ENCODE measurements at places on chromosomes 2 and 18. TPM values are rescaled to one million over a fixed set of nuclear protein-coding genes. Genes with fewer than 3 reads are reported as not detected.

CIB4 gene
- total RNA-seq, result not detected

ZNF521 gene
- total RNA-seq, result not detected

CROCC2 gene
- total RNA-seq, result not detected

PDE1A gene
- not detected for total RNA-seq

LIPT1 gene
- total RNA-seq, result 6.7 TPM

- no peak for DNase-seq
These were observed 53.8 kb upstream of the STK17B start for GRCh38 chr2:196225213-196225612.

- DNase-seq, result no peak
These were observed 79.0 kb upstream of the WDR75 start for GRCh38 chr2:189362283-189362682.

GRCh38 chr18:29849144-29849543, 1193.4 kb downstream of the DSC3 start:
- no peak for DNase-seq

DNA sequence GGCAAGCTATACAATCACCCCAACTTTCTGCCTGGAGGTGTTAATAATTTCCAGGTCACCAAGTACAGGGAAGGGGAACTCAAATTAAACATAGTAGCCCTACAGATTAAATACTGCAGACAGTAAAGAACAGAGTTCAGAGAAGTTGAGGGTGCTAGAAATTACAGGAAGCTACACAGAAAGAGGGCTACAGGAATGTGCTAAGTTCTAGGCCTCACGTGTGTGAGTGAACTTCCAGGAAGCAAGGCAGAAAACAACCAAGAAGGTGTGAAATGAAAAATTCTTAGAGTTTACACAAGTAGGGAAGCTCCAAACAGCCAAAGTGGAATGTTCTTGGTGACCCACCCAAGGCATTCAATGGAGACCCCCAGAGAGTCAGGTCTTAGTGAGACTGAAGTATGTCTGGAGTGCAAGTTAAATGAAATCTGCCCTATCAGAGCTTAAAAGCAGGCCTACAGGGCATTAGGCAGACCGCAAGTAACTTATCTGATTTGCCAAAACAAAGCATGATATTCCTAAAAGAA, 58.1 kb upstream of the RNU4ATAC start:
- no peak for DNase-seq
